ENCODE measurements at places on chromosomes 3 and 15.
A peak's percentile ranks its signal among the peaks of the same experiment; 100 is the strongest.

DNA sequence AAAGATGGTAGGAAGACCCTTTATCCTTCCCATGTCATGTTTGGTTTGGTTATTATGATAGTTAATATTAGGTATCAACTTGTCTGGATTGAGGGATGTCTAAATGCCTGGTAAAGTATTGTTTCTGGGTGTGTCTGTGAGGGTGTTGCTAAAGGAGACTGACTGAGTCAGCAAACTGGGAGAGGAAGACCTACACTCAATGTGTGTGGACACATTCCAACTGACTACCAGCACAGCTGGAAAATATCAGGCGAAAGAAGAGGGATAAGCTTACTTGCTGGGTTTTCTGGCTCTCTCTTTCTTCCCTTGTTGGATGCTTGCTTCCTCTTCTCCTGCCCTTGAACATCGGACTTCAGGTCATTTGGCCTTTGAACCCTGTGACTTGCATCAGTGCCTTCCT lies 1227.6 kb upstream of the EPHA6 start:
- DNase-seq = no peak

- DNase-seq = no peak
These were observed 52.1 kb upstream of the PRR23E start for GRCh38 chr3:127140501-127141460.

- DNase-seq = no peak
These were observed 49.9 kb downstream of the P3H2 start for GRCh38 chr3:190070622-190071347.

GRCh38 chr15:29921130-29921601 lies 98.9 kb upstream of the TJP1 start:
- DNase-seq = no peak

GRCh38 chr3:18423401-18424212 lies 1.5 kb downstream of the SATB1 start:
- peak; percentile 51 for DNase-seq

- no peak for DNase-seq
These were observed 210.3 kb upstream of the SGO1 start for GRCh38 chr3:20396335-20396734.

DNA sequence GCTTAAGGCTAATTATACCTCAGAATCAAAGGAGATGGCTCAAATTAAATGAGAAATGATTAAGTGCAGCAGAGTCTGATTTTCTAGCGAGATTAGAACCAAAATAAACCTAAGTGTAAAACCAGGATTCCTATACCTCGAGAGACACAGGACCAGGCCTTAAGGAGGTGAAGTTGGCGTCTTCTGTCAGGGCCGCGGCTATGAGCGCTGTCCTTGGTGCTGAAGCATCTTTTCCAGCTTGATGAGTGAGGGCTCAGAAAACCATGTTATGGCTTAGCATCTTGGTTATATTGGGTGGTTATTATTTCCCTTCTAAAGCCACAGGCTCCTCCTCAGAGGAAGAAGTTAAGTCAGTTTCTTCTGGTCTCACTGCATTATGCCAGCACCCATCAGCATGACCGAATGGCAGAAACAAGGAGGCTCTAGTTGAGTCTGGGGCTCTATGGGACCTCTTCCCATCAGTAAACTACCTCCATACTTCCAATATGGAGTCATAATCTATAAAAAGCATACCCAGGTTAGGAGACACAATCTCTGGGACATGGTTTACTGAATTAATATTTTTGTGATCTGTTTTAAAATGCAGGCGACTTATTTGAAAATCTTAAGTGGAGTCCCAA lies 120.1 kb upstream of the NMNAT3 start:
- no peak for DNase-seq
